ENCODE measurements at places on chromosomes 1 and 21. TPM values are rescaled to one million over a fixed set of nuclear protein-coding genes. Genes with fewer than 3 reads are reported as not detected.
A peak's percentile ranks its signal among the peaks of the same experiment; 100 is the strongest.

GRCh38 chr1:41327383-41327999, 33.7 kb upstream of the FOXO6 start:
- no peak for DNase-seq

- DNase-seq, result no peak
Observed at GRCh38 chr1:41659903-41660302, 175.4 kb upstream of the EDN2 start.

- peak; percentile 65 for DNase-seq
Observed at GRCh38 chr1:206782448-206782847, 10.2 kb upstream of the IL10 start.

KLHDC9 gene
- total RNA-seq, result 4.8 TPM

- DNase-seq, result no peak
Observed at GRCh38 chr1:228156941-228157728, 7.4 kb downstream of the GJC2 start.

DNA sequence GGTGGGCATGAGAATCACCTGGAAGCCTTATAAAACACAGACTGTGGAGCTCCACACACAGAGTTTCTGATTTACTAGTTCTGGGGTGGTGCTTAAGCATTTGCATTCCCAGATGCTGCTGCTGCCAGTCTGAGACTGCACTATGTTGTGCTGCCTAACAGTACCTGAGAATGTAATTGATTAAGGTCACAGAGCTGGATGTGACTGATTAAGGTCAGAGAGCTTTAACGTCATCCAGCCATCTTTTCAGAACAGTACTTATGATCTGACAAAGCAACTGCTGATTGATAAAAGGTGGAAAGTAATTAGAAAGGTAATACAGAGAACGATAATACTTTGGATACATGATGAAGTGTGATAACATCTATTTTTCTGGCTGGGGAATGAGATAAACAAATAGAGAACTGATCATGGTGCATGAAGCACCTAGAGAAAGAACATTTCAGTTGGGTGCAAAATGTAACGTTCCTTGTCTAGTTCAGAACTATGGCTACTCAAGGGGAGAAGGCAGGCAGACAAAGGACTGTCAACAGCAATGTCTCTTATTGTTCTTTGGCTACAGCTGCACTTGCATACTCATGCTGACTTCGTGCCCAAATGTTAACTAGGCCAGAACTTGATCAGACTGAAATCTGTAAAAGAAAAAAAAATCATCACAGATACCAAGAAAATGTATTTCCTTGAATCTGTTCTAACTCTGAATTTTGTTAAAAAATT, 3.7 kb upstream of the UCK2 start:
- no peak for DNase-seq

HRNR gene
- not detected for total RNA-seq

GRCh38 chr1:212980123-212980785, 29.9 kb downstream of the VASH2 start:
- DNase-seq, result no peak

TDRKH gene
- 1.2 TPM for total RNA-seq

GRCh38 chr1:222618880-222619596, 1.1 kb downstream of the MIA3 start:
- no peak for DNase-seq

- DNase-seq, result no peak
Observed at GRCh38 chr1:240649733-240650721, 38.1 kb upstream of the GREM2 start.

DNA sequence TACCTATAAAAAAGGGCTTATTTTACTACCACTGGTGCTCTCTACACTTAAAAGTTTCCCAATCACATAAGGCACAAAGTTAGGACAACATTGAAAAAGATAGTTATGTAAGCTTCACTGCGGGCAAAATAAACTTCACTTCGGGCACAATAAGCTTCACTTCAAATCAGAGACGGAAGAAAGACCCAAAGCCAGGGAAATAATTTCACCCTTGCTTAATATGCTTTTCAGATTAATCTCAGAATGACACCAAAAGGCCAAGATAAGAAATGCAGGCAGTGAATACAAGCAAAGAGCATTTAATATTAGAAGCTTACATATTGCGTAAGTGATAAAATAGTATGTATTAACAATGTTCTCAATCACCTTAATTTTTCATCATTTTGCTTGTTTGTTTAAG, 444.2 kb downstream of the SETD4 start:
- DNase-seq, result no peak

KIRREL1 gene
- total RNA-seq, result 29.7 TPM

- DNase-seq, result no peak
Observed at GRCh38 chr1:209561532-209561931, 22.0 kb upstream of the CAMK1G start.

DNA sequence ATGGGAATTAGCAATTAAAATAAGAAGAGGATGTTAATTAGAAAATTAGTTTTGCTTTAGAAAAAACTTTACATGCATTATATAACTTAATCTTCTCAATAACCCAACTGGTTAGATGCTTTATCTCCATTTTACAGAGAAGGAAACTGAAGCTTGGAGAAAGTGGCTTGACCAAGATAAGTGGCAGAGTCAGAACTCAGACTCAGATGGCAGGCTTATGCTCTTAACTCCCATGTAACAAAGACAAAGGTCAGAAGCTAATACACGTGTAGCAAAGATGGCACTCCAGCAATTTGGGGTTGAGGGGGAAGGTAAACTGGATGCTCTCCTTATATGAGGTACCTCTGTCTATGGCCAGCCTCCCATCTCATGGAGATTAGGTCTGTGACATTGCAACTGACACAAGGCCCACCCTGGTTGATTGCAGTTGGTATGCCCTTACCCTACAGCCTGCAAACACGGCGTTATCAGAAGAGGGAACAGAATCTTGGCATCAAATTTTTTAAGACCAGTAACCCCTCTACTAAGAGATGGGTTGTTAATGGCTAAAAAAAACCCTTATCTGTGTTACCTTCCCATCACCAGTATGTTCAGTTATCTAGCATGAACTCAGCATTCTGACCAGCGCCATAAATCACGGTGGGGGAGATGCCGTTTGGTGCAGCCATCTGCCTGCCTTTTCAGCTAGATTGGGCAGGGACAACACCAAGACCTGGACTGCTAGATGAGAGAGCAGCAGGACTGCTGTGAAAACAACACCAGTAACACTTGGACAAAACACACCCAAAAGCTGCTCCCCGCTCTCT, 97.0 kb downstream of the UBR4 start:
- DNase-seq, result no peak

TCHH gene
- 5.8 TPM for total RNA-seq

Measured in Peyer's patch (tissue), 4 donors.